ENCODE measurements at places on chromosomes 1 and 21. TPM values are rescaled to one million over a fixed set of nuclear protein-coding genes. Genes with fewer than 3 reads are reported as not detected.

GRCh38 chr1:24251501-24251900, 64.4 kb upstream of the IFNLR1 start:
- H3K27ac ChIP-seq = no peak overlapping the region
- no peaks in the 10 kb centered on the region for H3K36me3 ChIP-seq
- no peaks in the 10 kb centered on the region for H3K4me1 ChIP-seq
- H3K27me3 ChIP-seq = no peaks in the 10 kb centered on the region

DNA sequence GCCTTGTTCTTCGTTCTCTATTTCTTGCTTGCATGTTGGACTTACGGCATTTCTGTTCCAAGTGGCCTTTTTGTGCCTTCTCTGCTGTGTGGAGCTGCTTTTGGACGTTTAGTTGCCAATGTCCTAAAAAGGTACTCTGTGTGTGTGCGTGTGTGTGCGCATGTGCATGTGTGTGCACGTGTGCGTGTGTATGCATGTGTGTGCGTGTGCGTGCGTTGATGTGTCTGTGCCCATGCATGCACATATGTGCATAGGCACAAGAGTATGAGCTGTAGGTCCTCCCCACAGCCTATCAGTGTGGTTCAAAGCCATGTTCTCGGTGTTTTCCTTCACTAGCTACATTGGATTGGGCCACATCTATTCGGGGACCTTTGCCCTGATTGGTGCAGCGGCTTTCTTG, 13.7 kb downstream of the NPPA start:
- DNase-seq = no peak
- no peak overlapping the region for H3K27ac ChIP-seq
- H3K4me3 ChIP-seq = no peak overlapping the region
- H3K36me3 ChIP-seq = peaks cover 13% of the 10 kb centered on the region

DNA sequence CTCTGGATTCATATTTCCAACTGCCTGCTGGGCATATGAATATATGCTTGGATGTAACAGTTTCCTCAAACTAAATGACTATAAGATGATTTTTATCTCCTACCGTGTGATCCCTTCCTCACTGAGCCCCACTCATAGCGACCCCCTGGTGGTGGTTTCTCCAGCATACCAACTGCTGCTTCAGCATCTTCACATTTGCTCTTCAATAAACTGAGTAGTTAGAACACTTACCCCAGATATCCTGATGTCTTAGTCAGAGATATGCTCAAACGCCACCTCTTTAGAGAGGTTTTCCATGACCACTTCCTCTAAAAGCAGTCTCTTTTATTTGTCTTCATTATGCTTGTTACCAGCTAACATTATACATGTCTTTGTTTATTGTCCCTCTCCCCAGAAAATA, 10.2 kb upstream of the HNRNPR start:
- H3K27me3 ChIP-seq = no peaks in the 10 kb centered on the region
- H3K36me3 ChIP-seq = peaks cover 23% of the 10 kb centered on the region
- peaks cover 7% of the 10 kb centered on the region for H3K4me1 ChIP-seq
- H3K27ac ChIP-seq = no peak overlapping the region
- no peak for DNase-seq

- H3K36me3 ChIP-seq = no peaks in the 10 kb centered on the region
- no peaks in the 10 kb centered on the region for H3K4me1 ChIP-seq
- H3K27me3 ChIP-seq = peaks cover 3% of the 10 kb centered on the region
- H3K27ac ChIP-seq = no peak overlapping the region
Measured at GRCh38 chr1:106173101-106173500, 883.4 kb upstream of the PRMT6 start.

The FAM167B gene
- total RNA-seq = 2.1 TPM

The PCAT6 gene
- 13.9 TPM for total RNA-seq

All from type B pancreatic cell (in vitro differentiated cells).